ENCODE measurements at places on chromosomes 6 and 20.

DNA sequence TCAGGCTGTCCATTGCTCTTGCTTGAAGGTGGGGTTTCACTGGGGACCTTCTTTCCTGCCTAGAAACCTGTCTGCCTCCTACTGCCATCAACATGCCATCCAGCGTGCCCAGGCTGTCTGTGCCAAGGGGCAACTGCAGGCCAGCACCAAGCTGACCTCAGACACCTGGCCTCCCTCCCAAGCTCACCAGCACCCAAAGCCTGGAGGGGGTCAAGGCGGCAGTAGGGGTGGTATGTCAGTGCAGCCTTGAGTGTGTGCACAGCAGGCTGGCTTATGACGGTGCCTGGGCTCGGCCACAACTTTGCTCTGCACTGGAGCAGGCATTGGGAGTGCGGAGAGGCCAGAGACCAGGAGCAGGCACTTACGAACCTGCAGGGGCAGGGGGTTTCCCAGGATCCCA is 149.0 kb downstream of the EYS start:
- no peak for DNase-seq

GRCh38 chr6:1641343-1641885 is 31.7 kb downstream of the FOXC1 start:
- DNase-seq = no peak

GRCh38 chr6:1590580-1590979 is 19.1 kb upstream of the FOXC1 start:
- no peak for DNase-seq

GRCh38 chr20:10647909-10648308 is 25.9 kb downstream of the JAG1 start:
- no peak for DNase-seq

GRCh38 chr20:33604084-33604990 is 57.8 kb upstream of the C20orf144 start:
- no peak for DNase-seq

GRCh38 chr20:10502098-10502526 is 67.0 kb downstream of the SLX4IP start:
- DNase-seq = no peak

GRCh38 chr6:11346516-11346915 is 114.0 kb upstream of the NEDD9 start:
- no peak for DNase-seq

DNA sequence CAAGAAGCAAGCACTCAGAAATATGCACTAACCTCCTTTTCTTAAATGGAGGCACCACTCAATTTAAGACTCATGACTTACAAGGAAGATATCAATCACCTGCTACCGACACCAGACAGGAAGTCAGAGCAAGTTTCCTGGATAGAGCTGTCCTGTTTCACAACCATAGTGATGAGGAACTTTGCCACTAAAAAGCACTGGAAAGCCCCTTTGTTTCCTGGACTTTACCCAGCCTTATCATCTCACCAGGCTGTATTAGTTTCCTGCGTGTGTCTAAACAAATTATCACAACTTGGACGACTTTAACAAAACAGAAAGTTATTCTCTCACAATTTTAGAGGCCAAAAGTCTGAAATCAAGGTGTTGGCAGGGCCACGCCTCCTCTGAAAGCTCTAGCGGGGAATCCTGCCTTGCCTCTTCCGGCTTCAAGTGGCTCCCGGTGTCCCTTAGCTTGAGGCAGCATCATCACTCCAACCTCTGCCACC is 253.8 kb upstream of the STXBP5 start:
- no peak for DNase-seq

DNA sequence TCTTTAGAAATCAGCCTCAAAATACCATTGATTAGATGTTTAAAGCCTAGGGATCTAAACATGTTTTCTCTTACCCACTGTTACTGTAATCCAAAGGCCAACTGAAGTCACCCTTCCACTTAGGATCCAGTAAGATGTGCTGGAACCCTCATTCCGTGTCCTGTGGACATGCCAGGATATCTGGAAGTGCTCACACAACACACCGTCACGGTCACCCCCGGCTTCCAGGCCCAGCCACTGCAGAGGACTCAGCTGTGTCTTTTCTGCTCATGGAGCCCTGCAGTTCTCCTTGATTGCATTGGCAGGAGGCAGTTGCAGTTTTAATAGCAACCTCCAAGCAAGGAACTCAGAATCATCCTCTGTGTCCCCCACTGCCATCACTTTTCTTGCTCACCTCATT is 93.3 kb downstream of the CAP2 start:
- DNase-seq = no peak

- DNase-seq = no peak
These were observed 349.9 kb downstream of the ZFAND3 start for GRCh38 chr6:38169221-38169976.

DNA sequence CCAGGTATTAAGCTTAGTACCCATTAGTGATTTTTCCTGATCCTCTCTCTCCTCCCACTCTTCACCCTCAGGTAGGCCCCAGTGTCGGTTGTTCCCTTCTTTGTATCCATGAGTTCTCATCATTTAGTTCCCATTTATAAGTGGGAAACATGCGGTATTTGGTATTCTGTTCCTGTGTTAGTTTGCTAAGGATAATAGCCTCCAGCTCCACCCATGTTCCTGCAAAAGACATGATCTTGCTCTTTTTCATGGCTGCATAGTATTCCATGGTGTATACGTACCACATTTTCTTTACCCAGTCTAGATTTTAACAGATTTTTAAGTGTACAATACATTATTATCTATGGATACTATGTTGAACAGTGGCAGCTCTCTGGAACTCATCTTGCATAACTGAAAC is 44.4 kb downstream of the CYP24A1 start:
- no peak for DNase-seq
